ENCODE measurements at places on chromosomes 12 and 14. TPM values are rescaled to one million over a fixed set of nuclear protein-coding genes. Genes with fewer than 3 reads are reported as not detected.

DNA sequence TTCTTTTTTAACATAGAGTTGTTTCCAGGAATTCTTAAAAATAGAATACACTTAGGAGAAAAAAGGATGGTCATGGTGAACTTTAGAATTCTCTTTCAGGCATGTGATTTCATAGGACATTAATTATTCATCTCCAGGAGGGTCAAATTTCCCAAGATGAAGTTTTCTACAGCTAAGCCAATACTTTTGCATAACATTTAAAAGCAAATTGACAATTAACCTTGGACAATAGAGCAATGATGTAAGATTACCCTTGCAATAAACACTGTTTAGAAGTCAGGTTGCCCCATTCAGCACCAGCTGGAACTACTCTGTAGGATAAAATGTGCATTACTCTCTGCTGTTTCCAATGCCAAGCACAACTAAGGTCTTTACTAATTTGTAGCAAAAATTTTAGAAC lies 49.5 kb downstream of the SIX1 start:
- no peak for DNase-seq
- no peaks in the 10 kb centered on the region for H3K27me3 ChIP-seq
- no peaks in the 10 kb centered on the region for H3K36me3 ChIP-seq
- H3K4me3 ChIP-seq, result no peak overlapping the region

DNA sequence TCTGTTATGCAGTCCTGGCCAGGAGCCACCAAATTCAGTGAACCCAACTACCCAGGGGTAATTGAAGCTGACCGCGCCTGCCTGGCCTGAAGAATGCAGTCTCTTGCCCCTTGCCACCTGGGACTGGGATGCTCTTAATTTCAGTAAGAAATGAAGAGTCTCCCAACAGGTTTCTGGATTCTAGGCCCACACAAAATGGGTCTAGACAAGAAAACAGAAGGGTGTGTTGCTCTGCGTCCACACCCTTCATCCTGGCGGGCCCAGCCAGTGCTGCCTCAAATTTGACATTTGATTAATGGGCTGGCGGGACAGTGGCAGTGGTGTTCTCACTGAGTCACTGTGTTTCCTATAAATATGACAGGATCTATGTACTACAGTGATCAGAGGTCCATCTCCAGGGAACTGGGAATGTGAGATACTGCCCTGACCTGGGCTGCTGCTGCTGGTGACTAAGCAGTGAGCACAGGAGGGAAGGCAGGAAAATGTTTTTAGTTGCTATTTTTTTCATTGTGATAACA lies 6.5 kb downstream of the TMEM253 start:
- H3K27me3 ChIP-seq, result no peaks in the 10 kb centered on the region
- H3K27ac ChIP-seq, result peak overlapping the region; percentile 19
- H3K4me3 ChIP-seq, result no peak overlapping the region
- H3K36me3 ChIP-seq, result no peaks in the 10 kb centered on the region
- DNase-seq, result peak; percentile 44

- H3K27ac ChIP-seq, result peak overlapping the region; percentile 90
- H3K4me1 ChIP-seq, result peaks cover 4% of the 10 kb centered on the region
- H3K4me3 ChIP-seq, result peak overlapping the region; percentile 72
- peak; percentile 37 for DNase-seq
Measured at GRCh38 chr14:52551696-52552062, 626 bp downstream of the TXNDC16 start.

DNA sequence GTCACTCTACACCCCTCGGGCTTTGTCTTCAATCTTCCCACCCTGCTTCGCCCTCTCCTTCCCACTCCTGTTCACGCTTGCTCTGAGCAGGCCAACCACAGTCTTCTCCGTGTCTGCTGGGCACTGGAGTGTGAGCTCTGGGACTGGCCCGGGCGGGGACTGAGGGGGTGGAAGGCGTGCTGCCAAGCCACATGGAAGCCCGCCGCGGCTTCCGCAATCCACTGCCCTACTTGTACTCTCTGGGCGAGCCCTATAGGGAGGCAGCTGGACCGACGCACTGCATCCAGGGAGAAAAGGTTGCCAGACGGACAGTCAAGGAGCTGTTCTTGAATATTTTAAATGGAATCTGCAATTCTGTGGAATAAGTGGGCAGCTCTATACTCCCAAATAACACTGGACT lies 24.8 kb downstream of the GOLGA3 start:
- H3K4me3 ChIP-seq, result no peak overlapping the region
- H3K36me3 ChIP-seq, result peaks cover 41% of the 10 kb centered on the region
- H3K4me1 ChIP-seq, result no peaks in the 10 kb centered on the region

GRCh38 chr12:62400135-62400534 lies 66.5 kb upstream of the MON2 start:
- no peaks in the 10 kb centered on the region for H3K36me3 ChIP-seq
- no peaks in the 10 kb centered on the region for H3K27me3 ChIP-seq
- no peak overlapping the region for H3K27ac ChIP-seq
- DNase-seq, result no peak
- H3K4me1 ChIP-seq, result no peaks in the 10 kb centered on the region

GRCh38 chr12:116661341-116661740 lies 76.5 kb downstream of the SPRING1 start:
- H3K4me1 ChIP-seq, result peaks cover 4% of the 10 kb centered on the region
- H3K4me3 ChIP-seq, result no peak overlapping the region
- H3K27ac ChIP-seq, result no peak overlapping the region

GRCh38 chr12:133023566-133023965 lies 13.7 kb upstream of the ZNF84 start:
- no peaks in the 10 kb centered on the region for H3K27me3 ChIP-seq

DNA sequence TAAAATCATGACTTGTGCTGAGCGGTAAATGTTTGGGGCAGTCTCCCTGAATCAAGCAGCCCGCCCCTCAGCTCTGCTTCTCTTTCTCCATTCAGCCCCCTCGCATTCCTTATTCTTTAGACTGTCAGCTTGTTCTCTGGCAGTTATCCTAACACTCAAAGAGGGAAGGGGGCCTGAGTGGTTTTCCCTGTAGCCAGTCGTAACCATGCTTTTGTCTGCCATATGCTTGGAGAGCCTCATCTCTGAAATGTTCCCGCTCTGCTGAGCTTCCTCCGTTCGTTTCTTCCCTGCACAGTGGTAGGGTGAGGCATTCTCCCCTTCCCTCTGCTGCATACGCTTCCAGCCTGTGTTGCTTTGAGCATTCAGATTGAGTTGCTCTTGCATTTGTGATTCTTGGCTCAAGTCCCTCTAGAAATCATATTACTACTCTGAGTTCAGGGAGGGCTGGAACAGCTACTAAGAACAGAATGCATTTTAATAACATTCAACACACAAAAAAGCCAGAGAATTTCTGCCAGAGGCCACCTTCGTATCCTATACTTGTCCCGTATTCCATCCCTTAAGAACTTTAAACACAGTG lies 119.7 kb downstream of the FBXL14 start:
- no peaks in the 10 kb centered on the region for H3K36me3 ChIP-seq
- DNase-seq, result no peak
- H3K27ac ChIP-seq, result peak overlapping the region; percentile 20

DNA sequence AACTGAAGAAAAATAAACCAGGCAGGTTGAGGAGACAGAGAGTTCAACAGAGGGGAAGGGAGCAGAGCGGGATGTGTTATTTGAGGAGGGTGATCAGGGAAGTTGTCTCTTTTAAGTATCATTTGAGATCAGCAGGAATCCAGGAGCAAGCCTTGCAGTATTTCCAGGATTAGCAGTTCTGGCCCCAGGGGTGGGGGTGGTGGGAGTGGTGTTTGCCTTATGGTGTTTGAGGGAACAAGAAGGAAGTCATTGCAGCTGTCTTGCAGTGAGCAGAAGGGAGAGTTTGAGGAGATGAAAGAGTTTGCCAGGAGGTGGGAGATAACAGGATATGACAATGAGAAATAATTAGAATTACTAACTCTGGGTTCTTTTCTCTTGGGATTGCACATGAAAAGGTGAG lies 418.6 kb downstream of the NELL2 start:
- no peaks in the 10 kb centered on the region for H3K4me1 ChIP-seq
- H3K4me3 ChIP-seq, result no peak overlapping the region
- no peaks in the 10 kb centered on the region for H3K27me3 ChIP-seq
- H3K27ac ChIP-seq, result no peak overlapping the region
- H3K36me3 ChIP-seq, result no peaks in the 10 kb centered on the region

GRCh38 chr14:93128725-93129459 lies 13.2 kb upstream of the ITPK1 start:
- H3K4me3 ChIP-seq, result no peak overlapping the region
- DNase-seq, result no peak
- H3K27ac ChIP-seq, result no peak overlapping the region
- H3K27me3 ChIP-seq, result no peaks in the 10 kb centered on the region
- H3K4me1 ChIP-seq, result no peaks in the 10 kb centered on the region

- H3K36me3 ChIP-seq, result no peaks in the 10 kb centered on the region
- H3K27me3 ChIP-seq, result no peaks in the 10 kb centered on the region
- DNase-seq, result no peak
- no peak overlapping the region for H3K4me3 ChIP-seq
Measured at GRCh38 chr14:102218688-102219087, 79.0 kb downstream of the WDR20 start.

GRCh38 chr14:75084513-75084912 lies 15.1 kb downstream of the ZC2HC1C start:
- H3K27ac ChIP-seq, result no peak overlapping the region
- peak; percentile 23 for DNase-seq
- H3K4me1 ChIP-seq, result no peaks in the 10 kb centered on the region
- H3K27me3 ChIP-seq, result no peaks in the 10 kb centered on the region

DNA sequence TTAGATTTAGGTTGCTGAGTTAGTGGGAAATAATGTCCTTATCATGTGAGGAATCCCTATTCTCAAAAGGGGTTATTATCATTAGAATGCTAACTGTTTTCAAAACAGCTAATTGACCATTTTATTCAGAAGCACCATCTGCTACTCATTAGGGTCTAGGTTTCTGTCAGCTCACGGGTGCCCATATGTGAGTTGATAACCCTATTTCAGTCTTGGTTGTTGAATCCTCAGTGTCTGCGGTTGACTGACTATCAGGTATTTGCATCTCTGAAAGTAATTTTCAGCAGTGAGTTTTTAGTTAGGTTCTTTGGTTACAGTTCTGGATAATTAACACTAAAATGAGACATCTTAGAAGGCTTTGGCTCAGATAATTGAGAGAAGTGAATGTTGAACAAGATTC lies 1404.0 kb downstream of the AACS start:
- DNase-seq, result no peak
- H3K4me3 ChIP-seq, result no peak overlapping the region
- H3K4me1 ChIP-seq, result no peaks in the 10 kb centered on the region

The MUCL1 gene
- total RNA-seq, result not detected

The CCDC175 gene
- total RNA-seq, result 0.27 TPM

The ITGB7 gene
- total RNA-seq, result 8.8 TPM

The GLIPR1L2 gene
- 0.22 TPM for total RNA-seq

The KRT2 gene
- total RNA-seq, result not detected

The ANG gene
- total RNA-seq, result 50.0 TPM

The SERPINA9 gene
- total RNA-seq, result not detected

The GXYLT1 gene
- total RNA-seq, result 9.3 TPM

All from colonic mucosa (tissue), 4 donors.